Cardiac muscle cell (in vitro differentiated cells and primary cell): ENCODE measurements at places on chromosomes 12 and 14. TPM values are rescaled to one million over a fixed set of nuclear protein-coding genes. Genes with fewer than 3 reads are reported as not detected.

The OSBPL8 gene
- 25.6 and 41.0 TPM in 2 replicates for polyA plus RNA-seq

DNA sequence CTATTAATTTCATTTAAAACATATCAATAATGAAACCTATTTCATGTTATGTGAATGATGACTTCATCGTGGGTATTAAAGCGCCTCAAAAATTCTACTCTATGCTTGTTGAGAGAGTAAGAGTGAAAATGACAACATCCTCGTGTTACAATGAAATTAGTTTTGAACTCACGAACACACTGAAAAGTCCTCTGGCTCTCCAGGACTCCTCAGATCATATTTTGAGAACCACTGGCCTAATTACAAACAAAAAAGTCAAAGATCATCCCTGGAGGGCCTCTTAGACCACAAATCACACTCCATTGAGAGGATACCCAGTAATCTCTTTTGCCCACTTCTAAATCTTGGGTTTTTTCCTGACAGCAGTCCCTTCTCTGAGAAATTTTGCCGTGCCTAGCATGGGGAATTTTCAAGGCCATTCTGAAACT is 19.1 kb downstream of the DAAM1 start:
- H3K36me3 ChIP-seq = no peaks in the 10 kb centered on the region
- H3K4me1 ChIP-seq = peaks cover 12% of the 10 kb centered on the region
- no peak overlapping the region for H3K27ac ChIP-seq
- no peaks in the 10 kb centered on the region for H3K27me3 ChIP-seq
- H3K4me3 ChIP-seq = no peak overlapping the region
- DNase-seq = no peak

- no peaks in the 10 kb centered on the region for H3K4me1 ChIP-seq
- H3K4me3 ChIP-seq = no peak overlapping the region
- DNase-seq = no peak
- no peaks in the 10 kb centered on the region for H3K27me3 ChIP-seq
- H3K36me3 ChIP-seq = no peaks in the 10 kb centered on the region
Observed at GRCh38 chr12:126464153-126464552, 1398.9 kb downstream of the AACS start.

The AKAP5 gene
- polyA plus RNA-seq = 0.18 and 0.94 TPM in 2 replicates

The NTF3 gene
- 3.9 and 8.7 TPM in 2 replicates for polyA plus RNA-seq

DNA sequence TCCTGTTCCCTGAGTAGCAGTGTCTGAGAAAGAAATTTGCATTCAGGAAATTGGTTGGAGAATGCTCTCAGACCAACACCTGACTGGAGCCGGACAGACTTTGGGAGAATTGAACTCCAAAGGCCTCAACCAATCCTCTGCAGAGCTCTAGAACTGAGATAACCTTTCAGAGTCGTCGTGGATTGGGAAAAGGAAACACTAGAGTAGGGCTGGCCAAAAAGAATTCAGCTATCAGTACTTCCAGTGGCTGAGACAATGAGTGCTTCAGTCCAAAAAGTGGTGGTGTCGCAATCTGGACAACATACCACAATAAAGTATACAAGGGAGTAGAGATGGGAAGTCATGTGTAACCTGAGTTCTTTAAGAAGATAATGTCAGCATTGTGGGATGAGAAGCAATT is 377.1 kb downstream of the SLC16A7 start:
- H3K27me3 ChIP-seq = no peaks in the 10 kb centered on the region
- no peaks in the 10 kb centered on the region for H3K4me1 ChIP-seq
- no peak overlapping the region for H3K27ac ChIP-seq
- DNase-seq = peak; percentile 52
- no peaks in the 10 kb centered on the region for H3K36me3 ChIP-seq

GRCh38 chr14:71668186-71668912 is 263.9 kb upstream of the RGS6 start:
- H3K36me3 ChIP-seq = no peaks in the 10 kb centered on the region
- no peak for DNase-seq
- H3K27ac ChIP-seq = no peak overlapping the region
- H3K27me3 ChIP-seq = no peaks in the 10 kb centered on the region
- H3K4me3 ChIP-seq = no peak overlapping the region

GRCh38 chr12:41365653-41366171 is 177.6 kb downstream of the PDZRN4 start:
- peaks cover 29% of the 10 kb centered on the region for H3K4me1 ChIP-seq
- no peak overlapping the region for H3K27ac ChIP-seq
- no peak overlapping the region for H3K4me3 ChIP-seq

GRCh38 chr12:85733221-85733840 is 102.9 kb downstream of the RASSF9 start:
- H3K4me3 ChIP-seq = no peak overlapping the region
- H3K27ac ChIP-seq = no peak overlapping the region
- DNase-seq = peak; percentile 62
- no peaks in the 10 kb centered on the region for H3K27me3 ChIP-seq
- no peaks in the 10 kb centered on the region for H3K36me3 ChIP-seq

DNA sequence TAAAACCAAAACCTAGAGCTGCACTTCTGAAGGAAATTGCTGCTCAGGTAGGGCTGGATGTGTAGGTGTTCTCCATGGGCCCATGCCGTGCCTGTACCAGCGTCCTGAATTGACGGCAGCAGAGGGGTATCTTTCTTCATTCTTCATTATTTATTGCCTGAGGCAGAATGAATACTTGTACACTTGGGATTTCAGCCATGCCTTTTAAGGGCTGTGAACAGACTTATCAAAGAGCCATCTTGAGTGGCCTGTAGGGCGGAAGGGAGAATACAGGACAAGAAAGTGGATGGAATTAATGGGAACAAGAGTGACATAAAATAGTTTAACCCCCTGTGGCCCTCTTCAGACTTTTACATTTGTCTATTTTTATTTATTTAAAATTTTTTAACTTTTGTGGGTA is 61.4 kb downstream of the RASSF3 start:
- H3K27me3 ChIP-seq = no peaks in the 10 kb centered on the region
- H3K36me3 ChIP-seq = no peaks in the 10 kb centered on the region
- no peak for DNase-seq
- peaks cover 69% of the 10 kb centered on the region for H3K4me1 ChIP-seq

- no peaks in the 10 kb centered on the region for H3K27me3 ChIP-seq
- peak overlapping the region; percentile 34 for H3K27ac ChIP-seq
- H3K4me1 ChIP-seq = peaks cover 13% of the 10 kb centered on the region
Observed at GRCh38 chr14:72961579-72962335, 35.5 kb downstream of the DCAF4 start.

The DNAI7 gene
- 0.77 and 1.2 TPM in 2 replicates for polyA plus RNA-seq

The CARMIL3 gene
- 0.05 and 0.22 TPM in 2 replicates for polyA plus RNA-seq

DNA sequence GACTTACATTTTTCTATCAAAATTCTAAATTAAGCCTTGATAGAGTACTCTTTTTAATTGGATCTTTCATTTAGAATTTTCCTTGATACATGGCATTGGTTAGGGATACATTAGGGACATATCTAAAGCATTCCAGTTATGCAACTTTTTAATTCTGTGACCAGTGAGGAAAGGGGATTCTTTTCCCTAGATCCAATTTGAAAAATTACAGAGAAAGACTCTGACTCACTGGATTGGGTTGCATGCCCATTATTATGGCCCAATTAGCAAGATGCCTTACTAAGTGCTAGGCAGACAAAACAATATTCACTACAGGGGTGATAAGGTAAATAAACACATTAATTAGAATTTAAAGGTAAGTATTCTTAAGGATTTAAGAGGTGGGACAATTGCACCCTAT is 5.2 kb upstream of the RAD52 start:
- H3K4me1 ChIP-seq = no peaks in the 10 kb centered on the region
- no peak for DNase-seq
- H3K36me3 ChIP-seq = no peaks in the 10 kb centered on the region
- H3K4me3 ChIP-seq = no peak overlapping the region
- H3K27me3 ChIP-seq = no peaks in the 10 kb centered on the region

- no peaks in the 10 kb centered on the region for H3K4me1 ChIP-seq
- H3K36me3 ChIP-seq = no peaks in the 10 kb centered on the region
- no peak overlapping the region for H3K27ac ChIP-seq
Observed at GRCh38 chr14:100653409-100653808, 66.2 kb upstream of the BEGAIN start.

DNA sequence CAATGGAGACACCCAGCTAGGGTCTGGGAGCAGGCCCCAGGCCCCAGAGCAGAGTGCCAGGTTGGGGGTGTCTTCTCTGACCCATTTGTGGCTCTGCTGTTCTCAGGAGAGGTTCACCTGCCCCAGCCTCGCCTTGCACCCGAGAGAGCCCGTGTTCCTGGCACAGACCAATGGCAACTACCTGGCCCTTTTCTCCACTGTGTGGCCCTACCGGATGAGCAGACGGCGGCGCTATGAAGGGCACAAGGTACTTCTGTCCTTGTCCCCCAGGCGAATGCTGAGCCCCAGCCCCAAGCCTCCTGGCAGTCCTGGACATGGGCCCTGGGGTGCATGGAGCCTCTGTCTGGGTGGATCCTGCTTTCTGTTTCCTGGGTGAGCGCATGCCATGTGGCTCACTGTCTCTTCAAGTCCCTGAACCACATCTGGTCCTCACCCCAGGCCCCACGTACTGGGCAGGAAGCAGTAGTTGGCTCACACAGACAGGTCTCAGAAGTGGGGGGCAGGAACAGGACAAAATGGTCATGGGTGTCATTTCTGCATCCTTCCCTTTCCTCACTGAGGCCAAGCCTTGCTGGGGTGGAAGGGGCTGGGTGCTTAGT is 58.2 kb downstream of the BEGAIN start:
- no peaks in the 10 kb centered on the region for H3K36me3 ChIP-seq
- H3K27me3 ChIP-seq = no peaks in the 10 kb centered on the region
- no peak overlapping the region for H3K27ac ChIP-seq
- peaks cover 9% of the 10 kb centered on the region for H3K4me1 ChIP-seq
- DNase-seq = no peak
- no peak overlapping the region for H3K4me3 ChIP-seq

DNA sequence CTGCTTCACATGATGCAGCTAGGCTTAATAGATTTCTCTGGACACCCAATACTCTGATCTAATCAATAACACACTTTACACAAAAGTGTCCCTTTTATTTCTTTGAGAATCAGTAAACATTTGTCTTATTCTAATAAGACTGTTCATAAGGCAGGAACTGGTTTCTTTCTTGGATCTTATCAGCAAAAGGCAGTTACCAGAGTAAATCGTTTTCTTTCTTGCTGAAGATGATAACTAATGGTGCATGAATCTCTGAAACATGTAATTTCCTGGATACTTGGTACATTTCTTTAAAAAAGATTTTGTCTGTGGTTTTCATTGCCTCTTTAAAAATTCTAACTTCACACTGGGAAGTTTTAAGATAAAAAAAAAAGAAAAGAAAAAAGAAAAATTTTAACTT is 39.6 kb downstream of the WIF1 start:
- H3K36me3 ChIP-seq = no peaks in the 10 kb centered on the region
- no peak overlapping the region for H3K27ac ChIP-seq
- H3K27me3 ChIP-seq = no peaks in the 10 kb centered on the region
- no peaks in the 10 kb centered on the region for H3K4me1 ChIP-seq

The NPFF gene
- not detected in 2 replicates for polyA plus RNA-seq

DNA sequence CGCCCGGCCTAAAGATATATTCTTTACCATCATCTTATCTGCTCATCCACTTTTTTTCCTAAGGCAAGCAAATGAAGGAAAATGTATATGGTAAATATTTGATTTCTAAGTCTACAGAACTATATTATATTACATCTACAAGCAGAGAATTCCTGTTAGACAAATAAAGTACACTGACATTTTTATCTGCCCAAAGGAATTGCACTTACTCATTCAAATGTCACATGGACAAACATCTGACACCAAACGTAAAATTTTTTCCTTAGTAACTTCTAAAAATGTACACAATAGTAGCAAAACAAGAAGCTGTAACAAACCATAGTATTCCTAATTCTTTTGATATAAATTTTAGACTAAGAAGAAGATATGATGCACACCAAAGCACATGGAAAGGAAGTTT is 51.0 kb downstream of the SPPL3 start:
- H3K27ac ChIP-seq = peak overlapping the region; percentile 6
- no peak overlapping the region for H3K4me3 ChIP-seq

The CCDC177 gene
- not detected in 2 replicates for polyA plus RNA-seq

GRCh38 chr12:40208707-40209446 is 15.9 kb upstream of the LRRK2 start:
- H3K27me3 ChIP-seq = no peaks in the 10 kb centered on the region
- no peak for DNase-seq
- no peak overlapping the region for H3K27ac ChIP-seq
- H3K4me3 ChIP-seq = no peak overlapping the region

The COA8 gene
- 68.2 and 69.3 TPM in 2 replicates for polyA plus RNA-seq

- H3K36me3 ChIP-seq = no peaks in the 10 kb centered on the region
- H3K4me1 ChIP-seq = no peaks in the 10 kb centered on the region
- no peaks in the 10 kb centered on the region for H3K27me3 ChIP-seq
- H3K4me3 ChIP-seq = no peak overlapping the region
- H3K27ac ChIP-seq = no peak overlapping the region
Observed at GRCh38 chr12:65868133-65868705, 43.9 kb downstream of the HMGA2 start.

- no peak overlapping the region for H3K4me3 ChIP-seq
- no peaks in the 10 kb centered on the region for H3K4me1 ChIP-seq
- no peaks in the 10 kb centered on the region for H3K36me3 ChIP-seq
- H3K27ac ChIP-seq = no peak overlapping the region
- DNase-seq = no peak
Observed at GRCh38 chr14:68464711-68465110, 328.2 kb downstream of the ZFP36L1 start.

DNA sequence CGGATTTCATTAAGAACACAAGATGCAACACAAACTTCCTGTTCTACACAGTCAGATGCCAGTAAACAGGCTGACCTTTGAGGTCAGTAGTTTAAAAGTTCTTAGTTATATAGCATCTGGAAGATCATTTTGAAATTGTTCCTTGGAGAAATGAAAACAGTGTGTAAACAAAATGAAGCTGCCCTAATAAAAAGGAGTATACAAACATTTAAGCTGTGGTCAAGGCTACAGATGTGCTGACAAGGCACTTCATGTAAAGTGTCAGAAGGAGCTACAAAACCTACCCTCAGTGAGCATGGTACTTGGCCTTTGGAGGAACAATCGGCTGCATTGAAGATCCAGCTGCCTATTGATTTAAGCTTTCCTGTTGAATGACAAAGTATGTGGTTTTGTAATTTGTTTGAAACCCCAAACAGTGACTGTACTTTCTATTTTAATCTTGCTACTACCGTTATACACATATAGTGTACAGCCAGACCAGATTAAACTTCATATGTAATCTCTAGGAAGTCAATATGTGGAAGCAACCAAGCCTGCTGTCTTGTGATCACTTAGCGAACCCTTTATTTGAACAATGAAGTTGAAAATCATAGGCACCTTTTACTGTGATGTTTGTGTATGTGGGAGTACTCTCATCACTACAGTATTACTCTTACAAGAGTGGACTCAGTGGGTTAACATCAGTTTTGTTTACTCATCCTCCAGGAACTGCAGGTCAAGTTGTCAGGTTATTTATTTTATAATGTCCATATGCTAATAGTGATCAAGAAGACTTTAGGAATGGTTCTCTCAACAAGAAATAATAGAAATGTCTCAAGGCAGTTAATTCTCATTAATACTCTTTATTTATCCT is 13.5 kb downstream of the PTGER2 start:
- no peak overlapping the region for H3K27ac ChIP-seq
- no peak for DNase-seq
- H3K4me1 ChIP-seq = no peaks in the 10 kb centered on the region
- no peak overlapping the region for H3K4me3 ChIP-seq
- no peaks in the 10 kb centered on the region for H3K36me3 ChIP-seq

- H3K36me3 ChIP-seq = no peaks in the 10 kb centered on the region
- H3K4me3 ChIP-seq = peak overlapping the region; percentile 28
- DNase-seq = peak; percentile 94
- peaks cover 40% of the 10 kb centered on the region for H3K4me1 ChIP-seq
- peaks cover 16% of the 10 kb centered on the region for H3K27me3 ChIP-seq
- H3K27ac ChIP-seq = peak overlapping the region; percentile 77
Observed at GRCh38 chr12:51864833-51865670, 16.5 kb upstream of the FIGNL2 start.

The SLC38A4 gene
- polyA plus RNA-seq = 0.12 and 0.49 TPM in 2 replicates

The ANKRD33 gene
- 1.2 TPM in 1 of 2 replicates, not detected in the other for polyA plus RNA-seq

The LMO3 gene
- 12.2 and 37.6 TPM in 2 replicates for polyA plus RNA-seq
